ENCODE measurements at places on chromosomes 2 and 18. TPM values are rescaled to one million over a fixed set of nuclear protein-coding genes. Genes with fewer than 3 reads are reported as not detected.

- no peak overlapping the region for H3K27ac ChIP-seq
- H3K36me3 ChIP-seq: no peaks in the 10 kb centered on the region
- no peaks in the 10 kb centered on the region for H3K27me3 ChIP-seq
Observed at GRCh38 chr2:20182241-20182931, 42.5 kb downstream of the SDC1 start.

GRCh38 chr2:16726147-16726546, 60.5 kb upstream of the CYRIA start:
- no peaks in the 10 kb centered on the region for H3K4me1 ChIP-seq
- DNase-seq: no peak
- no peak overlapping the region for H3K4me3 ChIP-seq
- no peak overlapping the region for H3K27ac ChIP-seq

Gene LIMS2
- 1.4 TPM for total RNA-seq

Gene TUBA4B
- total RNA-seq: not detected

- H3K27ac ChIP-seq: no peak overlapping the region
- no peaks in the 10 kb centered on the region for H3K4me1 ChIP-seq
- no peak for DNase-seq
- no peaks in the 10 kb centered on the region for H3K36me3 ChIP-seq
Observed at GRCh38 chr2:29544917-29545316, 376.5 kb downstream of the ALK start.

Gene TTC39C
- 13.0 TPM for total RNA-seq

DNA sequence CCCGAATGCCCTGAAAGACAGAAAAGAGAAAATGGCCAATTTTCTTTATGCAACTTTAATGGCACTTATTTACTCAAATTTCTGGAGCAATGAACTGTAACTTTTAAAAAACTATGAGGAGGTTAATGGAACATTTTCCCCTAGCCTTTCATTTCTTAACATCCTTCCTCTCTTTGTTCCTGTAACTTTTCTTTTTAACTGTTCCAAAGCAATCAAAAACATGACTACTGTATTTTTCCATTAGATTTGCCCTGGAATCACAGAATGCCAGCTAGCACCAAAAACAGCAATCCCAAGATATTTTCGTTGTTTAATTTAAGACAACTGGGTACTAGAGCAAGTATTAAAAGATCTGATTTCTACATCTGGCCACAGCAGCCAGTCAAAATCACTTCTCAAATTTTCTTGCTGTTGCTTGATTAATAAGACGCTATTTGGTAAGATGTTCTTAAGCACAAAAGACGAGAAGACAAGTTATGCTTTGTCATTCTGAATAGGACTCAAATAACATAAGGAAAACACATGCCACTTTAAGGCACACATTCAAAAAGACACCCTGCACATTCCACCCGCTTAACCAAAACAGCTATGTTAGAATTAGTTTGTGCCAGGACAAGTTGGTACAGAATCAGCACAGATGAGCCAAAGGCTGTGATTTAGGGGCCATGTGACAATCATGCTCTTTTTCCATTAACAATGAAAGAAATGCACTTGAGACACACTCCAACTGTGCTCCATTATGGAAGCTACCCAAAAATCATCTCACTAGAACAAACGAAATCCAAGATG, 3.6 kb downstream of the STARD7 start:
- H3K27me3 ChIP-seq: no peaks in the 10 kb centered on the region
- H3K4me1 ChIP-seq: peaks cover 34% of the 10 kb centered on the region
- H3K36me3 ChIP-seq: peaks cover 17% of the 10 kb centered on the region
- peak overlapping the region; percentile 38 for H3K4me3 ChIP-seq

- H3K4me1 ChIP-seq: no peaks in the 10 kb centered on the region
- DNase-seq: no peak
- peaks cover 10% of the 10 kb centered on the region for H3K27me3 ChIP-seq
- H3K36me3 ChIP-seq: no peaks in the 10 kb centered on the region
- H3K27ac ChIP-seq: no peak overlapping the region
- H3K4me3 ChIP-seq: no peak overlapping the region
Observed at GRCh38 chr2:144518748-144519596, 947 bp downstream of the ZEB2 start.

- H3K36me3 ChIP-seq: peaks cover 20% of the 10 kb centered on the region
- H3K4me3 ChIP-seq: no peak overlapping the region
- no peak for DNase-seq
- no peaks in the 10 kb centered on the region for H3K27me3 ChIP-seq
- H3K27ac ChIP-seq: peak overlapping the region; percentile 69
Observed at GRCh38 chr2:218274586-218274985, 4.3 kb downstream of the PNKD start.

- no peaks in the 10 kb centered on the region for H3K27me3 ChIP-seq
- no peak overlapping the region for H3K27ac ChIP-seq
- no peak for DNase-seq
- no peak overlapping the region for H3K4me3 ChIP-seq
- no peaks in the 10 kb centered on the region for H3K4me1 ChIP-seq
- no peaks in the 10 kb centered on the region for H3K36me3 ChIP-seq
Observed at GRCh38 chr2:26325851-26326250, 20.1 kb upstream of the SELENOI start.

DNA sequence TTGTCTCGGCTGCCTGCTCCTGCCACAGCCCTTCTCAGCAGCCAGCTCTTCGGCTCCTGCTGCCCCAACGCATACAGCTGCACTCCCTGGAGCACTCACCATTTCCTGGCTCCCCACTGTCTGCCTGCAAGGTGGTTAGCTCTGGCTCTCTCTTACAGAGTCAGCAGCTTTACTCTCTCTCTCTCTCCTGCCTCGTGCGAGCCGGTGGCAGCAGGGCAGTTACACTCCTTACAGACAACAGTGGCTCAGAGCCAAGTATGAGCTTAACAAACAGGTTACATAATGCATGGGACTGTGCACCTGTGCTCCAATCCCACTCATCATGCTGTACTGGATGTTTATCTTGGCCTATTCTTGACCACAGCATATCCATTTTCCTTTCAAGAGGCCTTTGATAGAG, 47.4 kb upstream of the DNAJC10 start:
- no peaks in the 10 kb centered on the region for H3K27me3 ChIP-seq
- DNase-seq: peak; percentile 14
- no peaks in the 10 kb centered on the region for H3K4me1 ChIP-seq

Gene SDC1
- 128 TPM for total RNA-seq

DNA sequence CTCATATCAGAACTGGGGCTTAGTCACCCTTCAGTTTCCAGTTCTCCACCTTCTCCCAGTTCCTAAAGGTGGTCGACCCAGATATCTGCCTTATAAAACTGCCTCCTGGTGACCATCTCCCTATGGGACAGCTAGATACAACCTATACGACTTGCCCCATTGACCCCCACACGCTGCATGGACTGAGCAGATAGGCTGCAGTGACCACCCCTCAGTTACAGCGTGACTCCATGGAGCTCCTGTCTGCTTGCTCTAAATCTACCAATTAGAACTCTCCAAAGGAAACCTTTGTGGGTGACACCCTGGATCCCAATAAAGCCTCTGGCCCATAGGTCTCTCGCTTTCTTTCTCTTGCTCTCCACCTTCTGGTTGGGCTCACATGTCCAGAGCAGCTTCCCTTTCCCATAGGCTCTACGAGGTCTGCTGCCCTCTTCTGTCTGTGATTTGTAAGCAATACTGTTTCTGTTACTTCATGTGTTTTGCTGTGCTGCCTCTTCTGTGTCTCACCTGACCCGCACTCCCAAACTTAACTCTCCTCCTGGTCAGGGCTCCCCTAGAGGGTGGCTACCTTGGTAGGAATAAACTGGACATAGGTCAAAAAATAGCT, 971.3 kb upstream of the FAM98A start:
- H3K27ac ChIP-seq: no peak overlapping the region
- H3K4me3 ChIP-seq: no peak overlapping the region
- no peaks in the 10 kb centered on the region for H3K4me1 ChIP-seq
- no peaks in the 10 kb centered on the region for H3K36me3 ChIP-seq
- H3K27me3 ChIP-seq: no peaks in the 10 kb centered on the region

GRCh38 chr18:13296867-13297574, 78.5 kb downstream of the LDLRAD4 start:
- H3K27ac ChIP-seq: no peak overlapping the region
- no peaks in the 10 kb centered on the region for H3K36me3 ChIP-seq
- no peak for DNase-seq
- H3K4me1 ChIP-seq: no peaks in the 10 kb centered on the region
- H3K27me3 ChIP-seq: peaks cover 77% of the 10 kb centered on the region
